ENCODE measurements at places on chromosomes 16 and 17. TPM values are rescaled to one million over a fixed set of nuclear protein-coding genes. Genes with fewer than 3 reads are reported as not detected.
A peak's percentile ranks its signal among the peaks of the same experiment; 100 is the strongest.

The COG8 gene
- total RNA-seq = 49.5 TPM

The ASGR2 gene
- 1.2 TPM for total RNA-seq

The KRT14 gene
- total RNA-seq = not detected

The VTN gene
- total RNA-seq = 0.98 TPM

DNA sequence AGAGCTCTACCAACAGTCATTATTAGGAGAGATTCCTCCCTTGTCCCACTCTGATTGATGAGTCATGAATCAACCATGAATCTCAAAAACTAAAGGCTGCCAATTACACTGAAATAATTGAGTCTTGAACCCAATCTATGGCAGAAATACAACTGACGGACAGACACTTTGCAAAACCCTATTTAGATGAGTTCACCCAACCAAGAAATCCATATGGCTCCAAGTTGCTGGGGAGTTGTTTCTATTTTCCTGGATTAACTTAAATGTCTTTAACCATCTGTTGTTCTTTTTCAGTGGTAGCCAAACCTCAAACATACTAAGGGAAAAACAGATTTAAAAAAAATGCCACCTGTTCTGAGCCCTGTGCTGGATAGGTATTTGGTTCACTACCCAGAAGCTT lies 151.0 kb downstream of the SHISA9 start:
- no peak overlapping the region for H3K4me3 ChIP-seq
- no peaks in the 10 kb centered on the region for H3K4me1 ChIP-seq
- H3K27me3 ChIP-seq = no peaks in the 10 kb centered on the region
- H3K36me3 ChIP-seq = no peaks in the 10 kb centered on the region

DNA sequence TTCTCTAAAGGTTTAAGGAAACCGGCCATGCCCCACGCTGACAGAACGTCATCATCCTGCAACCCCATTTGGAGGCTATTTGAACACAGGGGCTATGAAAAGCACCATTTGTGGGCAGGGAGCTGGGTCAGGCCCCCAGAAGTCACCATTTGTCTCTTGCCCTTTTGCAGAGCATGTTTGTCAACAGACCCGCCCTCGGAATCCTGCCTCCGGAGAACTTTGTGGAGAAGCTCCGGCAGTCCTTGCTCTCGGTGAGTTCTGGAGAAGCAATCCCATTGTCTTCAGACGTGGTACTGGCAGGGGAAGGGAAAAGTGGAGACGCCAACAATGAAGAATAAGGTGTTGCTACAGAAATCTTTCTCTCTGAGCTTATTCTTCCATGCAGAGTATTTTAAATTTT lies 33.5 kb downstream of the TMEM186 start:
- no peaks in the 10 kb centered on the region for H3K4me1 ChIP-seq
- peaks cover 13% of the 10 kb centered on the region for H3K36me3 ChIP-seq
- no peak overlapping the region for H3K27ac ChIP-seq
- H3K27me3 ChIP-seq = no peaks in the 10 kb centered on the region

DNA sequence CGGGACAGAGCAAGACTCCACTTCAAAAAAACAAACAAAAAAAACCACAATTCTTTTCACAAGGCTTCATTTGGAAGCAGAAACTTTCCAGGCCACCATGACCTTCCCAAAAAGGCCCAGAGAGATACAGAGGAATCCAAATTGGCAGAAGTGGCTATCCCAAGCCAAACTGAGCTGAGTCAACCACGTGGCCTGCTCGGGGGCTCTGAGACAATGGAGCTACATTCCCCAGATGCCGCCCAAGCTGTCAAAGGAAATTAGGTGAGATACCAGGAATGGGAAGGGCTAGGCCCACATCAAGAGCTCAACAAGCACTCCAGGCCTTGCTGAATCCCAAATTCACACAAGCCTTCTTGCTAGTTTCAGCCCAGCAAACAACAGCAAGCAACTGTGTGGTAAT lies 5.7 kb upstream of the EXOSC6 start:
- no peaks in the 10 kb centered on the region for H3K4me1 ChIP-seq
- no peak overlapping the region for H3K27ac ChIP-seq
- no peak for DNase-seq
- no peaks in the 10 kb centered on the region for H3K27me3 ChIP-seq
- no peak overlapping the region for H3K4me3 ChIP-seq

DNA sequence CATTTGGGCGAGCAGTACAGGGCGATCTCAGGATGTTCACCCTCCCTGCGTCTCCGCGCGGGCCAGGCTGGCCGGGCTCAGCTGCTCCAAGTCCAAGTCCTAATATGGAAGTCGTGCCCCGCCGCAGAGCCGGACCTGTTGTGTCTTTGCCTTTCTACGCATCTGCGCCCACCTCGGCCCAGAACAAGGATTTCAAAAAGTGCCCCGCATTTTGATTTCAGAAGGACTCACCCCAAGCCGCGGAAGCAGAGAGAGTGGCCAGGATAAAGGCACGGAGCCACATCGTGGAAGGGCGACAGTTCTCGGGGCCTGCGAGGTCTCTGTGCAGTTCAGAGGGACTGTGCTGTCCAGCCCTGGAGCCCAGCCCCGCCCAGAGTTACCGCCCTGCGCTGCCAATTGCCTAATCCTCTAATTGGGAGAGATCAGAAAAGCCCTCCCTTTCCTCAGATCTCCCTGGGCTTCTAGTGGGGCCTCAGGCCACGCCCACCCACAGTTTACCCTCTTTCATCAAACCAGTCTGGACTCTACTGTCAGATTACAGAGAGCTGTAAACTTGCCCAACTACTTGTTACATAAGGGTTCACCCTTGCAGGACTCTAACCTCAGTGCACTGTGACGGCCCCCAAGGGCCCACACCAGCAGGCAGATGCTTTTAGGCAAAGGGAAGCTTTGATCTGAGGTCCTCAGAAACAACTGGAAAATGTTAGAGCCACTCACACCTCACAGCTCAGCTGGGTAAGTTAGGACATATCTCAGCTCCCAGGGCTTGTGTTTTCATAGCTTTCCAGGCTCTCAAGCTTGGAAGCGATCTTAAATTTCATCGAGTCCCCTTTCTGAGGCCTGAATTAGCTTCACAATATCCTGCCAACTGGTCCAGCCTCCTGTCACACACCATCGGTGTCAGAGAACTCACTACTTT lies at the start of gene CES1:
Gene CES1, minus strand, starts transcription at position 324 of the 919 bp plus-strand sequence. Its CDS starts 41 bp downstream, at position 283.
- H3K4me3 ChIP-seq = no peak within 1 kb of the TSS
- H3K36me3 ChIP-seq = no peaks in the 10 kb centered on the region
- no peaks in the 10 kb centered on the region for H3K27me3 ChIP-seq
- H3K27ac ChIP-seq = no peak within 1 kb of the TSS
- no peaks in the 10 kb centered on the region for H3K4me1 ChIP-seq
- DNase-seq = peak; percentile 12
